ENCODE measurements at places on chromosomes 4 and X. TPM values are rescaled to one million over a fixed set of nuclear protein-coding genes. Genes with fewer than 3 reads are reported as not detected.

DNA sequence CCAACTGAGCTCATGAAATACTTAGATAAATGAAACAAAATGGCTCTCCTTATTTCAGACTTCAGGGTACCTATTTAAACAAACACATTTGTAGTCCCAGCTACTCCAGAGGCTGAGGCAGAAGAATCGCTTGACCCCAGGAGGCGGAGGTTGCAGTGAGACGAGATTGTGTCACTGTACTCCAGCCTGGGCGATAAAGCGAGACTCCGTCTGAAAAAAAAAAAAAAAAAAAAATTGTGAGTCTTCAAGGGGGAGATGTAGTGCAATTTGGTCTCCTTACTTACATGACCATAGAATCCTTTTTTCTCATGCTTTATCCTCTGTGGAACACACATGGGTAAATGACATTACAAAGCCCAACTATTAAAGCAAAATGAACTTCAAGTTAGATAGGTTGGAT, 2.3 kb upstream of the ADAMTS3 start:
- no peak for DNase-seq

MSANTD1 gene
- 0.24 TPM for total RNA-seq

GRCh38 chr4:87179751-87180150, 40.7 kb downstream of the KLHL8 start:
- no peak for DNase-seq

DNA sequence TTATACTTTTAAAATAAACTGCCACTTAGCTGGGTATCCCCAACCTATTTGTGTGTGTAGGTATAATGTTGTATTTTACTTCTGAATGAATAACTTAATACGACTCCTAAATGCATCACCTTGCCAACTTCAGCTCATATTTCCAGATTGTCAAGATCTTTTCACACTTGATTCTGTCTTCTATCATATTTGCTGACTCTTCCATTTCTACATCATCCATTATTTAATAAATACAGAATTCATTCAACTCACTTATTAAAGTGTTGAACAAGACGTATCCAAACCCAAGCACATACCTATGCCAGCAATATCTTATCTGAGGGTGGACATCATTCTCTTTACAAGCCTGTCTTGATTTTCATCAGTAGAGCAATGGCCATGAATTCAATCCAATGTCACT, 91.2 kb upstream of the FAM47C start:
- no peak for DNase-seq

DNA sequence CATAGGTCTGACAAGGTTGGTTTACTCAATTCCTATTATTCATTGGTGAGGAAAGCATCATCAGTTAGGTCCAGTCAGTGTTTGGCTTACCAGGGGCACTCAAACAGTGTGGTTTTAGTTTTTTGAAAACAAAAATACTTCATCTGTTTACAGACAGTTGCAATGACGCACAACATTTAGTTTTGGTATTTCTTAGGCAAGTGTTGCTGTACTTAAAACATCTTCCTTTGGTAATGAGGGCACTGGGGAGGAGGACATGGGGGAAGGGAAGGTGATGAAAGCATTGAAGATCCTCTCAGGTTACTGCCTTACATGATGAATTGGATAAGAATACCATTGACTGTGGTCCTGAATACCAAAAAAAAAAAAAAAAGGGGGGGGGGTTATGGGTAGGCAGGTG, 93.7 kb upstream of the MAOA start:
- no peak for DNase-seq

DNA sequence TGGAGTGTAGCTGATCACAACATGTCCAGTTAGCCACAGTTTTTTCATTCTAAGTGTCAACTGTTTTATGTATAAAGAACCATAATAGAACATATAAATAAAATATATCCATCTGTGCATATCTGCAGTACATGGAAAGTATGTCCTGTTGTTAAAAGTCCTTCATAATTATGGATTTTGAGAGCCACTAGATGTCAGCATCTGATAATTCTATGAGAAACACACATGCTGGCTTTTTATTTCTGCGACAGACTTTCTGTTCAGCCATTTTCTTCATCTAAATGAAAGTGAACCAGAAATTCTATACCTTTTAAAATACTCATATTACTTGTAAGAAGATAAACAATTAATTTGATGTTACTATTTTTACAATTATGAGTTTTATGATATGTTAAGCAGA, 251.5 kb downstream of the GPM6A start:
- no peak for DNase-seq

SMIM14 gene
- 0.36 TPM for total RNA-seq

- DNase-seq, result peak; percentile 47
Measured at GRCh38 chr4:151801547-151802516, 41.0 kb upstream of the GATB start.

- no peak for DNase-seq
Measured at GRCh38 chrX:8720136-8720535, 11.8 kb downstream of the ANOS1 start.

GRCh38 chrX:111857534-111858060, 18.4 kb upstream of the TRPC5OS start:
- DNase-seq, result no peak

DGAT2L6 gene
- total RNA-seq, result not detected

DNA sequence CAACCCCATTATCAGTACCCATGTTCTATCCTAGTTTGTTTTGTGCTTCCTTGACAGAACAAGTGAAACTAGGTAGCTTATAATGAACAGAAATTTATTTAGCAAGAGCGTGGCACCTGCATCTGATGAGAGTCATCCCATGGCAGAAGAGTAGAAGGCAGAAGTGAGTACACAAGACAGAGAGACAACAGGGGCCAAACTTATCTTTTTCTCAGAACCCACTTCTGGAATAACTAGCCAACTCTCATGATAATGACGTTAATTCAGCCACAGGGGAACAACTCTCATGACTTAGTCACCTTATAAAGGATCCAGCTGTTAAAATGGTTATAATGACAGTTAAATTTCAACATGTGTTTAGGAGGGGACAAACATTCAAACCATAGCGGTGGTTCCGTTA, 644.9 kb downstream of the TECRL start:
- no peak for DNase-seq

- no peak for DNase-seq
Measured at GRCh38 chrX:130704053-130705038, 198.7 kb downstream of the ENOX2 start.

FRMPD4 gene
- not detected for total RNA-seq

GRCh38 chrX:43405191-43405590, 250.9 kb upstream of the MAOA start:
- no peak for DNase-seq

DNA sequence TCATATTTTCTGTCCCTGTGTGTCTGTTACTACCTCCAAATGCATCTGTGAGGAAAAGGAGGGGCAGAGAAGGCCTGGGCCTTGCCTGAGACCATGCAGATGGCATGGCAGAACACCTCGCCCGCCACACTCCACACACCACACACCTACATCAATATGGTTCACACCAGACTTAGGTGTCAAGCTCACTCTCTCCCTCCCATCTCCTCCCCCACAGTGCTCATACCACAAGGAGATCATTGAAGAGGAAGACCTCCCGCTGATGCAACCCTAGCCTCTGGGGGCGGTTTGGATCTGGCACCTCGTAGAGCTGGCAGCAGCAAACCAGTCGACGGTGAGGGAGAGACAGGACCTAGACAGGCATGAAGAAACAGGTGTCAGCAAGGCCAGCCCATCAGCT, 16.6 kb upstream of the KDM5C start:
- no peak for DNase-seq

GRCh38 chr4:188455062-188455752, 316.0 kb downstream of the TRIML1 start:
- no peak for DNase-seq

GRCh38 chrX:124726881-124727280, 380.5 kb downstream of the SH2D1A start:
- DNase-seq, result no peak

HOPX gene
- total RNA-seq, result 18.1 TPM

DNA sequence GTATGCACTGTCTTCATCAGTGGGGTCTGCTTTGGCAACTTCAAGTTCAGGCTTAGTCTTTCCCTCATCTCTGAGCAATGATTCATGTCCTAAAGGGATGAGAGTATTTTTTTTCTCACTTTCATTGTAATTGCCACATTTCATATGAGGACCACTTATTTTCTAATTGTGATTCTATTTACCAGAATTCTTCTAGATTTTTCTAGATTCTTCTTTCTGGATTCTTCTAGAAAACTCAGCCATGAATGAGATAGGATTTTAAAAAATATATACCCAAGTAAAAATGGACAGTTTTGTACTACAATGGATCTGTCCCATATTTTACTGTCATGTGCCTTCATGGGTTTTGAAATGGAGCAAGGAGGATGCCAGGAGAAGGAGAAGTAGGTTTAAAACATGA, 78.4 kb downstream of the TSPAN7 start:
- DNase-seq, result no peak

RHOH gene
- 114 TPM for total RNA-seq

- DNase-seq, result no peak
Measured at GRCh38 chr4:139740121-139740520, 74.5 kb downstream of the MGST2 start.

GRCh38 chr4:173794662-173795061, 264.6 kb upstream of the HAND2 start:
- no peak for DNase-seq

RGS12 gene
- total RNA-seq, result 1.7 TPM

SH3D19 gene
- total RNA-seq, result not detected

DNA sequence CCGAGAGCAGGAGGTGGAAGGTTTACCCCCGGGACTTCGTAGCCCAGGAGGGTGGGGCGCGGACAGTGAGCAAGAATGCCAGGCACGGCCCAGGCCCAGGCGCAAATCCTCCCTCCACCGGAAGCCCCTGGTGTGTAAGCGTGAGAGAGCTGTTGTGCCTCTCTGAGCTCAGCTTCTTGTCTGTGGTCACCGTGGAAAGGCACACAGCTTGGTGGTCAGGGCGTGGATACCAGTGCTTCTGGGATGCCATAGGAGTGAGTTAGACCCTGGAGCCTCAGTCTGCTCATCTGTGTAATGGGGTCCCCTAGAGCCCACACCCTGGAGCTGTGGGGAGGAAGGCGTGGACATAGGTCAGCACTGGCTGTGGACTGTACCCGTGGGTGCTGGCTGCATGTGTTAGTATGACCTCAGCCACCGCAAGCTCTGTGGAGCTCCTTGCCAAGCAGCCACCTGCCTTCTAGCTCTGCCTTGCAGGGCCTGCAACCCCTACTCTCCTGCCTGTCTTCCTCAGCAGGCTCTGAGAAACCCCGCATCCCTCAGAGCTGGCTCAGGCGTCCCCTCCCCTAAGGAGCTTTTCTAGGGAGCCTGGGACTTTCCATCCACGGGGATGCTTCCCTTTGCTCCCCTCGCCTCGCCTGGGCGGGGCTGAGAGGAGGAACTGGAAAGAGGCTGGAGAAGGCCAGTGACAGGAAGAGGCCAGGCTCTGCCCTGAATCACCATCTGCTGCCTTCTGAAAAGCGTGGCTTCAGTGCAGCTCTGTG, 28.0 kb upstream of the AFAP1 start:
- DNase-seq, result no peak

- no peak for DNase-seq
Measured at GRCh38 chr4:147942729-147943128, 210.8 kb downstream of the ARHGAP10 start.

COL4A5 gene
- not detected for total RNA-seq

DNA sequence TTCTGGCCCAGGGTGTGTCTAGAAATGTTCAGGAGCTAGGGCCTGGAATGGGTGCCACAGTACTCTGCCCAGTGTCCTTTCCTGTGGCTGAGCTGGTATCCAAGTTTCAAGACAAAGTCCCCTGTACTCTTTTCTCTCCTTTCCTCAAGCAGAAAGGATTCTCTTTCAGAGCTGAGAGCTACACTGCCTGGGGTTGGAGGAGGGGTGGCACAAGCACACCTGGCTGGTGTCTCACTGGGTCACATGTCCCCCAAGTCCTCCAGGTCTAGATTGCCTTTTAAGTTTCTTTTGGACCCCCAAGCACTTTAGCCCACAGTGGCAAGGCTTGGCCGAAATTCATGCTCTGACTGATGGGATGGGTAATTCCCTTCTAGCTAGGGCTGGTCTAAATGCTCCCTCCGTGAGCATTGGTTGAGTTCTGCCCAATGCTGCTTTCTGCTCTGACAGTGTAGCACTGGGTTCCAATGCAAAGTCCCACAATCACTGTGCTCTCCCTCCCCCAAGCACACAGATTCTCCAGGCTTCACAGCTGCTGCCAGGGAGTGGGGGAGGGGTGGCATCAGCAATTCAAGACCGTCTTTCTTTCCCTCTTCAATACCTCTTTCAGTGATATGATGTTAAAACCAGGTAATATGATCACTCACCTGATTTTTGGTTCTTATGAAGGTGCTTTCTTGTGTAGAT, 47.8 kb downstream of the BEX3 start:
- DNase-seq, result no peak

- DNase-seq, result peak; percentile 76
Measured at GRCh38 chrX:12950851-12951594, 23.9 kb upstream of the TMSB4X start.

GRCh38 chr4:158578476-158578875, 56.8 kb downstream of the RXFP1 start:
- no peak for DNase-seq

GRCh38 chrX:13055486-13055885, 11.1 kb upstream of the FAM9C start:
- no peak for DNase-seq

- DNase-seq, result no peak
Measured at GRCh38 chrX:52034211-52034610, 34.8 kb downstream of the MAGED4B start.

GRCh38 chr4:148749403-148749802, 307.2 kb upstream of the NR3C2 start:
- no peak for DNase-seq

GRCh38 chrX:9258421-9259104, 206.3 kb upstream of the TBL1X start:
- no peak for DNase-seq

DNA sequence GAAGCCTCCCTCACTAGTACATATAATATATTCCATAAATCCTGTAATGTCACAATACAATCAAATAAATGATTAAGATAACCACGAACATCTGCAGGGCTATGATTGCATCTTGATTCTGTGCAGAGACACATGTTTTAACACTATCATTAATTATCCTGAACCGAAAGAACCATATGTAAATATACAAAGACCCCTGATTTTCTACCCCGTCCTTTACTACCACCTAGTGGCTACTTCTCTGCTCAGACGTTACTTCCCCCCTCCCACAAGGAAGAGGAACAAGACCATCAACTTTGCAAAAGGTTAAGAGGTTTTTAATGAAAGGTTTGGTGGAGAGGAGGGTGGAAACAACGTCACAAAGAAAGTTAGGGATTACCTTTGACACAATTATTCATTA, 134.0 kb downstream of the COL4A6 start:
- DNase-seq, result no peak

DNA sequence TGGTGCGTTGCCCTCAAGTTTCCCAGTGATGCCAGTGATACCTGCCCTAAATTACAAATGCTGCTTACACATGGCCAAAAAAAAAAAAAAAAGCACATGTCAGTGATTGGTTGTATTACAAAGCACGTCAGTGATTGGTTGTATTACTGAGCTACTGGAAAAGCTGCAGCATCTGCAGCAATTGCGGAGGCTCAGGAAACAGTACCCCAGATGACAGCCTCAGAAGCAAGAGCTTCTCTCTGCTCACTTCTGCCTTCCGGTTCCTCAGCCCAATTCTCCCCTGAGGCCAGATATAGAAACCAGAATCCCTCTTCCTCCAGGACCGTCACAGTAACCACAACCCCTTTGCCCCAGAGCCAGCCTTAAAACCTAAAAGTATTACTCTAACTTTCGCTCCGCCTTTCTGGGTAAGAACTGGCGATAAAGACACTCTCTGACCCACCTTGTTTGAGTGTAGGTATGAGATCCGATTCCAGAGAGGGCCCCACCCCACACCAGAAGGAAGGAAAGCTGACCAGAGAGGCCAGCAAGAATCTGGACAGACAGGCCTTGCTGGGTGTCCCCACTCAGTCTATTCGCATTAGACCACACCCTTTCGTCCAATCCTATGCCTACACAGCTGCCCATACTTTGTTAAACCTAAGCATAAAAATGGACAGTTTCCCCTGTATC, 85.0 kb upstream of the SORBS2 start:
- no peak for DNase-seq
